Right hindlimb (tissue), 1 donor: ENCODE measurements at places on chromosomes 13 and 19.

GRCh38 chr13:33743438-33744368, 74.2 kb upstream of the RFC3 start:
- no peak for DNase-seq

GRCh38 chr19:31066385-31066784, 282.9 kb downstream of the TSHZ3 start:
- DNase-seq, result no peak

GRCh38 chr13:82036602-82037001, 1695.7 kb upstream of the SPRY2 start:
- DNase-seq, result no peak

DNA sequence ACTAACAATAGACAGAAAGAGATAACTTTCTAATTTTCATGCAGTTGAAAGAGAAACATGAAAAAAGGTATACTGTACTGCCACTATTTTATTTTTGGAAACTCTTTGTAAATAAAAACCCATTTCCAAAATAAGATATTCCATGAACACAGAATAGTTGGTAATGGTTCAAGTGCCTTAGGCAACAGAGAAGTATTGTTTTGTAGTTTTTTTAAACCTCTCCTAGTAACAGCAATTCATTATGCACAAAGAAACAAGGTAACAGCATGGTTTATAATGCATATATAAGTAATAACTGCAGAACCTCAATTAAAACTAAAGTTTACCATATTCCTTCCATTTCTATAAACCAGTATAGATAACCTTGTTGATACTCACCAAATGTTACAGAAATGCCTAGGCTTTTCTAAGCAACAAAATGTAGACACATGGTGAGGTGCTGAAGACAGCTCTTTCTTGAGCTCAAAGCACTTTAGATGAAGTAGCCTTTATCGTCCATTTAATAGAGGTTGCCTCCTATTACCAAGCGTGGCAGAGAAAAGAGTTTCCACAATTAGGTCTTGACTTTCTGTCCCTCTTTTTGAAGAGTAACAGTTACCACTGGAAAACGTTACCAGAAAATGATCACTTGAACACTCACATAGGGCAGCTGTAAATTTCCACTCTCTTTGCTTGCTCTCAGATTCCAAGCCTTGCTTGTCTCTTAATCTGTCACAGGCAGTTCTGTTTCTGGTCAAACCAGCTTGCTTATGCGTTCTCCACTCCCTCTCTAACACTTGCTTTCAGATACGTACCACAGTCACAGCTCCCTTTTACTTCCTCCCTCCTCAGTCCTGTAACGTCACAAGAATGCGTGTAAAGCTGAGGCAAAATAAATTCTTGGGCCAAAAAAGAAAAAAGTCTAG, 42.9 kb downstream of the CAB39L start:
- peak; percentile 21 for DNase-seq

DNA sequence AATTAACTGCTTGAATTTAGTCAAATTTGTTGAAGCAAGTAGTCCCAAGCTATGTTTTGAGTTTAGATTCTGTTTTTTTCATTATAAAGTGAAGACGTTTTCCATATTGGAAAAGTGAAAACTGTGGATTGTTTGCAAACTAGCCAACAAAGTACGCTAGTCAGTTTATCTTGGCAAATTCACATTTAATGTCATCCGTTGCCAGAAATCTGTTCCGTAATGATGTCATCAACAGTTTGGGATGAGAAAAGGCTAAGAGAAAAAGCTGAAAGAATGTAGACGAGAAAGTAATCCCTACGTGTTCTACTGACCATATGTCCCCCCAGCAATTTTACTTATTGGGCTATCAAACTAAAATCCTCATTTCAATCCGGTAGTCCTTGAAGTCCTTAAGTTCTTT, 419.6 kb downstream of the GPC6 start:
- no peak for DNase-seq

DNA sequence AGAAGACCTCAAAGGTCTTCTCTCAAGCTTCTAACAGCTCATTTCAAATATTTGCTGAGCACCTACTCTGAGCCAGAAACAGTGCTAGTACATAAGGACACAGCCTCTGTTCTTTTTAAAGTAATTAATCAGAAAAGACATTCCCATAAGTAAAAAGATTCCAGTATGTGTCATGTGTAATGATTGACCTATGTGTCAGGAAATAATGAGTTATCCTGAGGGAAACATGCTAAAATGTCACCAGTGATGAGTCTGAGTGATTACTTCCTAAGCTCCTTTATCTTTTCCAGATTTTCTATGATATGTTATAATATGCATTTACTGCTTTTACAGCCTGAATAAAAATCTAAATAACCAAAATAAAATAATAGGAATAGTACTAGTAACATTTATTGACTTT, 107.6 kb downstream of the SLC25A15 start:
- no peak for DNase-seq

DNA sequence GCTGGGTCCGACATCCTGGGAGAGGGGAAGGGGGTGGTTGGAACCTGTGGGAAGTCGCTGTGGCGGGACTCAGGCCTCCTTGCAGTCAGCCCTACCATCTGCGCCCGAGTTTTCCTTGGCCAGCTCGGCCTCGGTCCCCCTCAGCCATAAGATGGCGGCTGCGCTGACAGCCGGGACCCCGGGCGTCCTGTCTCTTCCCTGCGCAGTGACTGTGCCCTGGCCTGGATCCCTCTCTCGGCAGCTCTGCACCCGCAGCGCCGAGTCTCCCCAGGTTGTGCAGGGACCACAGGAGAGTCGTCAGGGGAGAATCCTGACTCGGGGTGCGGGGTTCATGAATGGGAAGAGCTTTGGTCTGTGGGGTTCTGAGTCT, 345 bp downstream of the ZNF257 start:
- peak; percentile 16 for DNase-seq

DNA sequence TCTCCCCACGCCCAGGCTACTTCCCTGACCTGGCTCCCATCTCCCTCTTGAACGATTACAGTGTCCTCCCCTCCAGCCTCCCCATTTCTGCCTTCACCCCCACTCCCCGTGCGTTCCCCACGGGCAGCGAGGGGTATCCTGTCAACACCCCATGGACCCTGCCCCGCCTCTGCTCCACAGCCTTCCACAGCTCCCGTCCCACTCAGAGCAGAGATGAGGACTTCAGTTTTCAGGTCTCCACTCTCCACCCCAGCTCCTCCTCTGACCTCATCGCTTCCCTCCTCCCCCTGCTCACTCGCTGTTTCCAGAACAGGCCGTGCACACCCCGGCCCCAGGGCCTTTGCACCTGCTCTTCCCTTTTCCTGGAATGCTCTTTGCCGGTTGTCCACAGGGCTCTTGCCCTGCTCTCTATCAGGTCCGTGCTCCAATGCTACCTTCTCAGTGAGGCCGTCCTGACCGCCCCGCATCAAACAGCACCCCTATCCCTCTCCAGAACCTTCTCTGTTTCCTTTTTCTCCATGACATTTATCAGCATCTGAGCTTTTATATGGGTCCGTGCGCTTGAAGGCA, 15.0 kb downstream of the LRRC4B start:
- DNase-seq, result no peak

DNA sequence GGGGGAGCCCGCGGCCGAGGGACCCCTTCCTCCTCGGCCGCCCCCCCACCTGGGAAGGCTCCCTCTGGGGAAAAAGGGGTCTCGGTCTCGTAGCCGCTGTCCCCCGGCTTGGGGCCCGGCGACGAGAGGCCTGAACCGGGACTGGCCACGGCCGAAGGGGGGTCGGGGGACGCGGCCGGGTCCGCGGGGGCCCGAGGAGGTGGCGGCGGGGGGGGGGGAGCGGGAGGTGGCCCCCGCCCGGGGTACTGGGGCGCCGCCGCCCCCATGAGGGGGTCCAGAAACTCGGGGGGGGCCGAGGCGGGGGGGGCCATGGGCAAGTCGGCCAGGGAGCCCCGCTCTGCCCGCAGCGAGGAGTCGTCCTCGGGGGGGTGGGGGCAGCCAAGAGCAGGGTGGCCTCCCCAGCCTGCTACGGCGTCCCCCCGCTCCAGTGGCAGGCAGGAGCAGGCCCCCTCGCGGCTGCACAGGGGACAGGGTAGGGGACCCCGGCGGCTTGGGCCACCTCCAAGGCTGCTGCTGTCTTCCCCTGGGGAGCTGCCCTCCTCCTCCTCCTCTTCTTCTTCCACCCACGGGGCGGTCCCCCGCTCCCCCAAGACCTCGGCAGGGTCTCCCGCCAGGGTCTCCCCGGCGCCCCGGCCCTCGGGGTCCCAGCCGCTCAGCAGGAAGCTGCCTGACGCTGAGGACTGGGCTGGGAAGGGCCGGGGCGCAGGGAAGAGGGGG, 12.9 kb downstream of the LMTK3 start:
- no peak for DNase-seq

GRCh38 chr13:19742643-19743042, 40.1 kb downstream of the PSPC1 start:
- no peak for DNase-seq

DNA sequence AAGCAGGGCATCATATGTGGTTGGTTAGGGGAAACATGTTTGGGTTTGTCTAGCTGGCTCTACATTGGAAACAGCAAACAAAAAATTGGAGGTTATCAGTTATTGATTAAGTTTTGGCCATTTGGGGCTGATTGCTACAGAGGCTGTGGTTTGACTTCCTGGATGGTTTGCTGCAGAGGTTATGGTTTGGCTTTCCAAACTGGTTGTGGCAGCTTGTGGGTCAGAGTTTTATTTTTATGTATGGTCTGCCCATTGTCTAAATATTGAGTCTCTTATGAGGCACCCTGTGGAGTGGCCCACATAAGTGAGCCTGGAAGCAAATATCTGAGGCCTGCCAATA, 261.6 kb downstream of the GPC5 start:
- DNase-seq, result no peak

DNA sequence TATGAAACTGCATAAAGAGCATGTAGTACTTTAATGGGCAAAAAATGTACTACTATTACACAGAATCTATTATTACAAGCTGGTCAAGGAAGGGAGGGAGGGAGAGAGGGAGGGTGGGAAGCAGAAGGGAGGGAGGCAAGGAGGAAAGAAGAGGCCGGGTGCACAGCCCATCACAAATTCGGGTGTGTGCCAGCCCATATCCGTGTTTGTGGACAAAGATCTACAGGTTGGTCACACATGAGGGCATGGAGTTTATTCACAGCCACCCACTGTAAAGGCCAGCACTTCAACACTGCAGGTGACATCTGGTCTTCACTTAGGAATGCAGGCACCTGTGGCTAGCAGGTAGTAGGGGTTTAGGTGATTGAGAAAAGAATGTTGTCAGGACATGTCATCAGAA, 352.5 kb upstream of the NBEA start:
- no peak for DNase-seq

GRCh38 chr13:59700281-59700680, 463.4 kb downstream of the DIAPH3 start:
- no peak for DNase-seq
